NCI-H510A treated with DMSO at 0.1 percent for 48 hours (cell line): ENCODE measurements at places on chromosomes 2 and 18.

DNA sequence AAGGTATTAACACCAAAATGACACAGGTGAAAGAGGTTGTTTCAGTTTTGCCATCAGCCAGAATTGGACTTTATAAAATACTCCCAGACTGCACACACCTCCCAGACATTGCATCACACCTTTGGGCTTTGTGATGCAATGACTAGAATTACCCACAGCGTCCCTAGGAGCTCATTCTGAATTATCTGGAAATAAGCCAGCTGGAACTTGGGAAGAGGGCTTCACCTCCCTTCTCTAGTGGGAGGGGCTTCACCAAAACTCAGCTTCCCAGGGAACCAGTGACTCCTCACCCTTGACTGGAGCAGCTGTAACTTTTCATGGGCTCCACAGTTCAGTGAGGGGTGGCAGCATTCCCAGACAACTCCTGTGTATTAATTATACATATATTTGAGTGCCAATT lies 83.1 kb upstream of the BZW1 start:
- no peak for DNase-seq

- DNase-seq: no peak
Observed at GRCh38 chr2:37670378-37671008, 949 bp downstream of the CDC42EP3 start.

DNA sequence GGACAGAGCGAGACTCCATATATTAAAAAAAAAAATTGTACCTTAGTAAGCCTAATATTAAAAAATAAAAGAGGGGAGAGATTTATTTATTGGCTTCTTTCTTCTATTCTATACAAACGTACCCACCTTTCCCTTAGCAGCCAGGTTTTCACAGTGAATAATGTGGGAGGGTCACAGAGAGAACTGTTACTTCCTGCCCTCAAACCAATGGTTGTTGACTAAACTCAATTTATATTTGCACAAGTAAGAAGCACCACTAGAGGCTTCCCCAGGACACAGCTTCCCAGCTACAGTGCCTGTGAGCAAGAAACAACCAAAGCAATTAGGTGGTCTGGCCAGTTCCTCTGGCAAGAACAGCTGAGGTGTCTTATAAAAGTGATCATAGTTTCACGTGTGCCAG lies 28.9 kb upstream of the GALR1 start:
- DNase-seq: peak; percentile 47

DNA sequence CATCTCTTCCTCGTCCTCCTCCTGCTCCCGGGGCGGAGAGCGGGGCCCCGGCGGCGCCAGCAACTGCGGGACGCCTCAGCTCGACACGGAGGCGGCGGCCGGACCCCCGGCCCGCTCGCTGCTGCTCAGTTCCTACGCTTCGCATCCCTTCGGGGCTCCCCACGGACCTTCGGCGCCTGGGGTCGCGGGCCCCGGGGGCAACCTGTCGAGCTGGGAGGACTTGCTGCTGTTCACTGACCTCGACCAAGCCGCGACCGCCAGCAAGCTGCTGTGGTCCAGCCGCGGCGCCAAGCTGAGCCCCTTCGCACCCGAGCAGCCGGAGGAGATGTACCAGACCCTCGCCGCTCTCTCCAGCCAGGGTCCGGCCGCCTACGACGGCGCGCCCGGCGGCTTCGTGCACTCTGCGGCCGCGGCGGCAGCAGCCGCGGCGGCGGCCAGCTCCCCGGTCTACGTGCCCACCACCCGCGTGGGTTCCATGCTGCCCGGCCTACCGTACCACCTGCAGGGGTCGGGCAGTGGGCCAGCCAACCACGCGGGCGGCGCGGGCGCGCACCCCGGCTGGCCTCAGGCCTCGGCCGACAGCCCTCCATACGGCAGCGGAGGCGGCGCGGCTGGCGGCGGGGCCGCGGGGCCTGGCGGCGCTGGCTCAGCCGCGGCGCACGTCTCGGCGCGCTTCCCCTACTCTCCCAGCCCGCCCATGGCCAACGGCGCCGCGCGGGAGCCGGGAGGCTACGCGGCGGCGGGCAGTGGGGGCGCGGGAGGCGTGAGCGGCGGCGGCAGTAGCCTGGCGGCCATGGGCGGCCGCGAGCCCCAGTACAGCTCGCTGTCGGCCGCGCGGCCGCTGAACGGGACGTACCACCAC lies 2.1 kb downstream of the GATA6 start:
- no peak for DNase-seq

- DNase-seq: peak; percentile 58
Observed at GRCh38 chr2:168912901-168913369, 11.8 kb downstream of the G6PC2 start.

DNA sequence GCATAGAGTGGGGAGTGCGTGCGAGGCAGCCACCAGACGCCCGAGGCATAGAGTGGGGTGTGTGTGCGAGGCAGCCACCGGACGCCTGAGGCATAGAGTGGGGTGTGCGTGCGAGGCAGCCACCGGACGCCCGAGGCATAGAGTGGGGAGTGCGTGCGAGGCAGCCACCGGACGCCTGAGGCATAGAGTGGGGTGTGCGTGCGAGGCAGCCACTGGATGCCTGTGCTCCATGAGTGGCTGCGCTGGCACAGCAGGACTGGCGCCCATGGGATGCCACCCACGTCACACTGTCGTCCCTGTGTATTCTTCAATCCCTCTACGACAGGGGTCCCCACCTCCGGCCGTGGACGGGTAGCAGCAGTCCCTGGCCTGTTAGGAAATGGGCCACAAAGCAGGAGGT lies 221.9 kb downstream of the HDAC4 start:
- no peak for DNase-seq

GRCh38 chr18:71040161-71040560 lies 751.3 kb downstream of the SOCS6 start:
- DNase-seq: no peak

- DNase-seq: no peak
Observed at GRCh38 chr18:42719221-42719620, 396.3 kb downstream of the RIT2 start.

DNA sequence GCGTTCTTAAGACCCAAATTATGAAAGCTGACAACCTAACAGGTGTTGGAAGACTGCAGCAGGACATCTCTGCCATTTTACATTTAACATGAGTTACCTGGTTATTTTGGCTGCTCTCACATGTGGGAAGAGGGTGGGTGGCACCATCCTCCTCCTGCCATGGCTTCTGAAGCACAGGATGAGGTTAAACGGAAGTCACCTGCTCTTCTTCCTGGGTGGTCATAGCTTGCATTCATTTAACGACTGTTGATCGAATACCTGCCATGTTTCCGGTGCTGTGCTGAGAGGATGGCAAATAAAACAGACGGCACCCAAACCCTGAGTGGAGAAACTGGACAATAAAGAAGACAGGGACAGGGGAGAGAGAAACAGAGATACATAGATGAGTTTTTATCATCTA lies 118.0 kb downstream of the RHBDD1 start:
- DNase-seq: no peak

DNA sequence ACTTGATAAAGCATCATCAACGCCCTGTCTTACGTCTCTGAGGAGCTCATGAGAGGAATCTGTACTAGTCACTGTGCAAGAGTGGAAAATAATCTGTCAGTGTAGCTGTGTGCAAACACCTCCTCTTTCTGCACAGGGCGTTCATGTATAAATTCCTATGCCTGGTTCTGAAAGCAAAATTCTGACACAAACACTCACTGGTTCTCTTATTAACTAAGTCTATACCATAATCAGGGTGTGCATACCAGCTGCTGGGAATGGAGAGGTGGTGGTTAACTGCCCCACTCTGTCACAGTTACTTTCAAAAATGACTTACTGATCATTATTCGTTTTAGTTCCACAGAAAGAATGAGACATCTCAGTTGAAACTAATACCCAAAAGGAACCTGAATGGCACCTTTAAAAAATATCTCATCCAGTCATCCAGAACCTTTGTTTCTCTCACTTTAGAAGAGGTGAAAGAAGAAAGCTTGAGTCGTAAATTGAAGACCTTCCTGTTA lies 35.7 kb downstream of the STK39 start:
- peak; percentile 9 for DNase-seq

GRCh38 chr2:17718689-17719088 lies 34.9 kb downstream of the SMC6 start:
- DNase-seq: no peak
